Foreskin keratinocyte (primary cell): ENCODE measurements at places on chromosomes 3 and 15. TPM values are rescaled to one million over a fixed set of nuclear protein-coding genes. Genes with fewer than 3 reads are reported as not detected.

Gene VPS13C
- total RNA-seq: 14.3 and 17.8 TPM in 2 replicates

GRCh38 chr3:160698599-160699195 lies 21.7 kb downstream of the ARL14 start:
- DNase-seq: no peak

DNA sequence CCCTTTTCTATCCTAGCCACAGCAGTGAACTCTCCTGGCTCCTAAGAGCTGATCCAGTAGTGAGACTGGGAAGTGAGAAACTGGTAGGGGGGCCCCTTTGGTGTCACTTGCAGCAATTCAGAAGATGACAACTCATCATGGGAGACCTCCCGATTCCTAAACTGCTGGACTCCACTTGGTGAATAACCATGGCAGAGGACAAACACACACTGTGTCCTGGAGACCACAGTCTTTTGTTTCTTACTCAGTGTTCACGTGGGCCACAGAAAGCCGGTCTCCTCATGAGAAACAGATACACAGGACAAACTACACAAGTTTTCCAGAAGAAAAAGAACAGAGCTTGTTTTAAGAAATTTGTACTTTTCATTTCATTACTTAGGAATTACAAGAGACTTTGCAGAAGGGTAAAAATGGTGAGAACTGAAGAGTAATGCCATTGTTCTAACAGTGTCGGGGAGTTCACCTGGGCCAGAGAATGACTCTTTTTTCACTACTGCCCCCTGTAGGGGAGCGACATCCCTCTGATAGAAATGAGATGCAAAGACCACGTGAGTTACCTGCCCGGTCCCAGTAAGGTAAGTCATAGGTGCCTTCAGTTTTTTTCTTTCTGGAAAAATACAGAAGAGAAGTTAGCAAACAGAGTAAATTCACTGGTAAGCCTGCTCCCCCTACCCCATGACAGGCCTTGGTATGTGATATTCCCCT lies 38.1 kb downstream of the ST3GAL6 start:
- no peak for DNase-seq

DNA sequence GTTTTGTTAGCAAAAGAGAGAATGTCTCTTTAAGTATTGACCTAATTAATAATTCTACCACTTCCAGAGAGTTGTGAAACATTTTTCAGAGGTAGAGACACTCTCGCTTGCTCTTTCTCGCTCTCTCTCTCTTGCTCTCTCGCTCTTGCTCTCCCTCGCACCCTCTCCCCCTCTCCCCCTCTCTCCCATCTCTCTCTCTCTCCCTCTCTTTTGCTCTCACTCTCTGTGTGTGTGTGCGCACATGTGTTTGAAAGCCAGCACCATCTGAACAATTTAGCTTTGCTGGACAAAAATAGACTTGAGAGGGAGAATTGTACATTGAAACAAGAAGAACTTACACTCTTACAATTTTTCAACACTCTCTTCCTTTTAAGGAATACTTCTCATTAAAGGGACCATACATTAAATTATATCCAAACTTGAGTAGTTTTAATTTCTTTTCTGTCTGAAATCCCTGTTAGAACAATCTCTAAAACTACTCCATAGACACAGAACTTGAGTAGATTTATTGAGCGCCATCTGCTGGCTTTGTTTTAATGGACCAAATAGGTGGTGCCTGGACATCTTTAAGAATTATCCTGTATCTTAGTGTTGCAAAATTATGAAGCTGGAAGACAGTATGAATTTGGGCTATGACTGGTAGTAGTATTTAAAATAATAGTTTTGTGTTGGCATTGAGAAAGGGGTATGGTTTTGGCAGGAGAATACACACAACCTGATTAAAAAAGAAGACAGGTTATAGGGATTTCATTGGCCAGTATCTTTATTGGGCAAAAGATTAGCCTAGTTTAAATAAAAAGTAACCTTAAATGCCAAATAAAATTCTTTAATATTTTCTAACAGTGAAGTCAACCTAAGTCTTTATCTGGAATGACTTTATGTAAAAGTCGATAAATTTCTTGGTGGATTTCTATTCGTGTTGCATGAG lies 124.6 kb downstream of the AKAP13 start:
- peak; percentile 44 for DNase-seq

GRCh38 chr3:9704347-9705322 lies 1.0 kb downstream of the CPNE9 start:
- no peak for DNase-seq

DNA sequence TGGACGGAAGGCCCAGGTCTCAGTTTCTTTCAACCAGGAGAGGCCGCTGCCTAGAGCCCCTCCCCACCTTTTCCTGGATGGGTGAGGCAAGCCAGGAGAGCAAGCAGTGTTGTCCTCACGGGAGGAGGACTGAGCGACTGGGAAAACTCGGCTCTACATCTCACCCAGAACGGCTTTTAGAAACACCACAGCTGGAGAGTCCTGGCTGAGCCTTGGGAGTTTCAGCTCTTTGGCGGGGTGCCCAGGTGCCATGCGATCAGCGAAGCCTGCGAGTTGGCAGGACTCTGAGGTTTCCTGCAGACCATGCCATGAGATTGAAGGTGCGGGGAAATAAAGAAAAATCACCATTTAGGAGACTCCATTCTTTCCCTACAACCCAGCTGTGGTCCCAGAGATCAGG lies 26.0 kb downstream of the PPCDC start:
- DNase-seq: no peak
